ENCODE measurements at places on chromosomes 13 and 19. TPM values are rescaled to one million over a fixed set of nuclear protein-coding genes. Genes with fewer than 3 reads are reported as not detected.

DNA sequence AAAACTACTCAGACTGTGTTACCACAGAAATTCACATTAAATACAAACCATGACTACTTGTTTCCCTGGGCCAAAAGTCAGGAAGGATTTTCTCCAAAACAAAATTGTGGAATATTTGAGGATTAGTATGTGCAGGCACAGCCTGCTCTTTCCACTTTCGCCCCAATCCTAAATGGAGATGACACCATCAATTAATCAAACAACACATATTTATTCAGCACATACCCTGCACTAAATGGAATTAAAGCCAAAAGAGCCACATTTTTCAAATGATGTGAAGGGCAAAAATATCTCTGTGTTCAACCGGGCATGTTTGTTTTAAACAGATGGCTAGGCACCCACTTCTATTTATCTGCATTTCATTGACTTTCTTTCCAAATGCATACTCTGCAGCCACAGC lies 523.1 kb downstream of the DCT start:
- no peak for DNase-seq

DNA sequence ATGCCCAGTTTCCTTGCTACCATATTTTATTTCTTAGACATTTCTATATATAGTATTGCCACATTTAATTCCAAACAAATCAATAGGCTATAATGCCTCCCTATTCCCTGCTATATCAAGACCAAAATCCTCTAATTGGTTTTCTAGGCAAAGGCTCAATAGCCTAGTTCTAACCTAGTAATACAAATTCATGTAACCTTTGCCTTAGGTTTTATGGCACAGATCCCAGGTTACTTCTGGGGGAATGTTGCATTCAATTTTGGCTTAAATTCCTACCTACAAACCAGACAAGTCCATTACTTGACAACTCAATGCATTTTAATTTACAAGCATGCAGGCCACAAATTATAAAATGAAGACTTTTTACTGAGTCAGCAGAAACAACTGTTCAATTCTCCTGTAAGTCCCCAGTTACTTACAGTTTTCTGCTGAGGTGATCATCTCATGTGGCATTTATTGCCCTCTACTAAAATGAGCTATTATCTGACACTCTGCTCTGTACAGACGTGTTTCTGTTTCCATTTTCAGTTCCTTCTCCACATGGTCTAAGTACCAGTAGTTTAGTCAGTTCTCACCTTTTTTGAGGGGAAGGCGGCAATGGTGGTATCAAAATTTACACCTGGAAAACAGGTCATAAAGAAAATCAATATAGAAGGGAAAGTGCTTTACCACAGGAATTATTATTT lies 11.7 kb downstream of the KCNRG start:
- no peak for DNase-seq

The KASH5 gene
- polyA plus RNA-seq, result 0.29 TPM

The LILRB5 gene
- polyA plus RNA-seq, result 2.6 TPM

The ANGPTL8 gene
- 0.64 TPM for polyA plus RNA-seq

- DNase-seq, result no peak
Observed at GRCh38 chr13:113764793-113765563, 6.0 kb downstream of the TMEM255B start.
